CD4-positive, alpha-beta T cell treated with Interleukin-4 for 1 hour (primary cell): ENCODE measurements at places on chromosomes 3 and 15.

- no peak for DNase-seq
Observed at GRCh38 chr3:52134761-52135160, 19.5 kb downstream of the POC1A start.

DNA sequence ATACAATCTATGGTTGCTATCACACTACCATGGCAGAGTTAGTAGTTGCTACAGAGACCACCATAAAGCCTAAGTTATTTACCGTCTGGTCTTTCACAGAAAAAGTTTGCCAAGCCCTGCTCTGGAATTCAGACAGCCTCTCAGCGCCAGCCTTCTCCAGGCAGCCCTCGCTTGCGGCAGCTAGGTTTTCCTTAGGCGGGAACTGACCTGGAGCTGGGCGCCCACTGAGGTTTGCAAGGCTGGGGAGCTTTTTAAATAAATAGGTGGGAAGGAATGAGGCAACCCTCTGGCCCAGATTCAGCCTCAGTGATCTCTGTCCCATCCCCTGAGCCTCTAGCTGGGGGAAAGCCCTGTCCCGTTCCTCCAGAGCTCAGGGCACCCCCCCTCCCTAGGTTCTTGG is 1.2 kb downstream of the CTSH start:
- no peak for DNase-seq

- no peak for DNase-seq
Observed at GRCh38 chr15:73696641-73697001, 12.4 kb downstream of the CD276 start.

- no peak for DNase-seq
Observed at GRCh38 chr3:107013641-107014040, 363.6 kb upstream of the CCDC54 start.

- no peak for DNase-seq
Observed at GRCh38 chr3:187831125-187832051, 86.1 kb upstream of the BCL6 start.

- DNase-seq = no peak
Observed at GRCh38 chr15:80878867-80879250, 99.7 kb downstream of the CEMIP start.

DNA sequence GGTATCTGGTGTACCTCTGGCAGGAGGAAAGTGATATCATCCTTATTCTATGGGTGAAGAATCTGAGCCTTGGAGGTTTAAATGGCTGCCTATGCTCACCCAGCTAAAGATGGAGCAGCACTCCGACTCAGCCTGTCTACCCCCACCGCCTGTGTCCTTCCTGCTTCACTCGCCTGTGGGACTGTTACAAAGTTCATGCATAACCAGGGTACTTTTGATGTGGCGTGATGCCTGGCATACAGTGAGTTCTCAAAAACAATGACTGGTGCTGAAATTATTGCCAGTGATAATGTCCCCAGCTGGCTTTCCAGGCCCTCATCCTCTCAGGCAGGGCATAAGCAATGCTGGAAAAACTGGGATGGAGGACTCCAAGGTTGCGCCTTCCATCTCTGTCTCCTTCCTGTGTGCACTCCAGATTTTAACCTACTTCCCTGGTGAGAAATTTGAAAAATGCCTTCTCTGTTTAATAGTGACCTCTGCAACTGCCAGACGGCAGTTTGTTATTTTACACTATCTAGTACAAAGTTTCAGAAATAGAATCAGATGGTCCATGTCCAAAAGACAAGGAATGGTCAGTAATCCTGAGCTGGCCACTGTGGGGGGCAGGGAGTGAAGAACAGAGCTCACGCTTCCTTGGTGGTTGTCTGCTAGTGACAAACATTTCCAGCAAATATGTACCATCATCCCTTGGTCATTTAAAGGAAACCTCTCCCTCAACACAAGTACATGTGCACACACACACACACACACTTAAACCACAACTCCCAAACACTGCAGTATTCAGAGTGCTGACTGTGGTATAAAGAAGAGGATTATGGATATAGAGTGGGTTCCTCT is 86.5 kb upstream of the NMNAT3 start:
- DNase-seq = no peak

- peak; percentile 57 for DNase-seq
Observed at GRCh38 chr3:52237657-52238172, 1.2 kb downstream of the TWF2 start.

GRCh38 chr15:41024885-41025284 is 71.6 kb downstream of the CHAC1 start:
- no peak for DNase-seq

- no peak for DNase-seq
Observed at GRCh38 chr3:30331519-30331918, 274.9 kb upstream of the TGFBR2 start.

- DNase-seq = no peak
Observed at GRCh38 chr15:41001524-41002214, 48.4 kb downstream of the CHAC1 start.

DNA sequence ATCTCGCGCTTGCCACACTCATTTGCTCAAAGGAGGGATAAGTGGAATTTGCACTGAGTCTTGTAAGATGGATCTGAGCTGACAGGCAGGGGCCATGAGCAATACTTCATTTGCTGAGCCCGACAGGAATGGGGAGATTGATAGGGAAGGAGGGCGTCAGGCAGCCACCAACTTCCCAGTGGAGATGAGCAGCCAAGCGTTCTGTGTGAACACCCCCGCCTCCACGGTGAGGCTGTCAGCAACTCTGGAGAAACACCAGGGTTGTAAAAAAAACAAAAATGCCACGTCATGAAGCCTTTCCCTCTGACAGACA is 36.8 kb downstream of the TLE3 start:
- no peak for DNase-seq

DNA sequence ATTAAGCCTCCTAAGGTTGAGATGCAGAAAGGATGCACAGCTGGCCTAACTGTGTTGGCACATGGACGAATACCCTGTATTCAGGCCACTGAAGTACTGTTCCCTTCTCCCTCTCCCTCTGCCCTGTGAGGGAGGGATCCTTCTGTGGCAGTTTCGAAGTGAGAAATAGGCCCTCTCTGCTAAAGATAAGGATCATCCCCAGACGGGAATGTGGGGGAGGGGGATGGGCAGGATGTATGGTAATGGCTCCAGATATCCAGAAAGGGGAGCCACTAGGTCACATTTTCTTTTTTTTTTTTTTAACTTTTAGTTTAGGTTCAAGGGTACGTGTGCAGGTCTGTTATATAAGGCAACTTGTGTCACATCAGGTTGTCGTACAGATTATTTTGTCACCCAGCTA is 463.1 kb downstream of the TBL1XR1 start:
- no peak for DNase-seq

DNA sequence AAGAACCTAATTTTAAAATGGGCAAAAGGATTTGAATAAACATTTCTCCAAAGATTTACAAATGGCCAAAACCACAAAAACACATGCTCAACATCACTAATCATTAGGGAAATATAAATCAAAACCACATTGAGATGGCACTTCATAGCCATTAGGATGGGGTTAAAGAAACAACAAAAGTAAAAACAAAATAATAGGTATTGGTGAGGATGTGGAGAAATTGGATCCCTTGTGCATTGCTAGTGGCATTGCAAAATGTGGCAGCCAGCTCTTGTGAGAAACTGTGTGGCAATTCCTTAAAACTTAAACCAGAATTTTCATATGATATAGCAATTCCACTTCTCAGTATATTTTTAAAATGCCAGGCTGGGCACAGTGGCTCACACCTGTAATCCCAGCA is 126.5 kb downstream of the STT3B start:
- no peak for DNase-seq

GRCh38 chr3:57758686-57759085 is 2.6 kb downstream of the SLMAP start:
- no peak for DNase-seq

GRCh38 chr3:64607032-64607551 is 80.7 kb downstream of the ADAMTS9 start:
- DNase-seq = no peak

DNA sequence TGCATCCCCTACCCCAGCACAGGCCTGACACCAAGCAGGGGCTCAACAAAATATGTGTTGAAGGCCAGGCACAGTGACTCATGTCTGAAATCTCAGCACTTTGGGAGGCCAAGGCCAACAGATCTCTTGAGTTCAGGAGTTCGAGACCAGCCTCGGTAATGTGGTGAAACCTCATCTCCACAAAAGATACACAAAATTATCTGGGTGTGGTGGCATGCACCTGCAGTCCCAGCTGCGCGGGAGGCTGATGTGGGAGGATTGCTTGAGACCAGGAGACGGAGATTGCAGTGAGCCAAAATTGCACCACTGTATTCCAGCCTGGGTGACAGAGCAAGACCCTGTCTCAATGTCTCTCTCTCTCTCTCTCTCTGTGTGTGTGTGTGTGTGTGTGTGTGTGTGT is 30.7 kb upstream of the CYP11A1 start:
- no peak for DNase-seq

- DNase-seq = no peak
Observed at GRCh38 chr3:50202353-50203112, 2.5 kb upstream of the SLC38A3 start.

DNA sequence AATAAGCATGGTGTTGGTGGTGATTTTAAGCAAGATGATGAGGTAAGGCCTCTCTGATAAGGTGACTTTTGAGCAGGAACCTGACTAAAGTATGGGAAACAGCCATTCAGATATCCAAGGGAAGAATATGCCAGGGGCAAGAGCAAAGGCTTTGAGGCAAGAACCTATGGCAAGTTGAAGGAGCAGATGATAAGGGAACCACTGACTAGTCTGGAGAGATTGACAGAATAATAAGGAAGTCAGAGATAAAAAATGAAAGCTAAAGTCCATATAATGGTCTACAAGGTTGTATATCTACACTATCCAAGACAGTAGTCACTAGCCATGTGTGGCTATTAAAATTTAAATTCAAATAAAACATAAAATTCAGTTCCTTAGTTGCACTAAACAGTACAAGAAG is 2.5 kb upstream of the C3orf38 start:
- no peak for DNase-seq

DNA sequence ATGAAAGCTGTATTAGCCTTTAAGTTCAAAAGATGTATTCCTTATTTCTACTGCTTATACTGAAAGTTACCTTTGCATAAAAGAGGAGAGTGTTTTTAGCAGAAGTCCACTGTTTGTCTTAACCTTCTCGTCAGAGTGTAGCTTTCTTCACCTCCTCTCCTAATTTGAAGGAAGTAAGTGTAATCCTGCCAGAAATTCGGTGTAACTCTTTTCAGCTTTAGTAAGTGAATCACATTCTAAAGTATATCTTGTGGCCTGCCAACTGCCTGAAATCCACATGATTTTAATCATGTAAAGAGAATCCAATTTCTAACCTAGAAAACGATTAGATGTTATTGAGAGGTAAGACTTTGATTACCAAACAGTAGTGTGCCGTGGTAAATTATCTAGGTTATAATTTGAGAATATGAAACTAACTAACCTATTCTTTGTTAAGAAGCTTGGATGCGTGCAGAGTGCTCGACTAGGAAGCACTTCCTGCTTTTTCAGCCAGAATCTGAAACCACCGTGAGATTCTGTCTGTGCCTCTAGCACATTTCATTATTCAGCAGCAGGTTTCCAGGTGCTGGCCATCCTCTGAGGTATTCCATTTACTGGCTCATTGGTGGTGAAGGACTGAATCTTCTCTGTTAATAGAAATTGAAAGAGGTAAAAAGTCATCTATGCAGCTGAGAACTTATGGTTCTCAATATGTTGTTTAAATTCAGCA is 7.5 kb downstream of the GYG1 start:
- peak; percentile 22 for DNase-seq

DNA sequence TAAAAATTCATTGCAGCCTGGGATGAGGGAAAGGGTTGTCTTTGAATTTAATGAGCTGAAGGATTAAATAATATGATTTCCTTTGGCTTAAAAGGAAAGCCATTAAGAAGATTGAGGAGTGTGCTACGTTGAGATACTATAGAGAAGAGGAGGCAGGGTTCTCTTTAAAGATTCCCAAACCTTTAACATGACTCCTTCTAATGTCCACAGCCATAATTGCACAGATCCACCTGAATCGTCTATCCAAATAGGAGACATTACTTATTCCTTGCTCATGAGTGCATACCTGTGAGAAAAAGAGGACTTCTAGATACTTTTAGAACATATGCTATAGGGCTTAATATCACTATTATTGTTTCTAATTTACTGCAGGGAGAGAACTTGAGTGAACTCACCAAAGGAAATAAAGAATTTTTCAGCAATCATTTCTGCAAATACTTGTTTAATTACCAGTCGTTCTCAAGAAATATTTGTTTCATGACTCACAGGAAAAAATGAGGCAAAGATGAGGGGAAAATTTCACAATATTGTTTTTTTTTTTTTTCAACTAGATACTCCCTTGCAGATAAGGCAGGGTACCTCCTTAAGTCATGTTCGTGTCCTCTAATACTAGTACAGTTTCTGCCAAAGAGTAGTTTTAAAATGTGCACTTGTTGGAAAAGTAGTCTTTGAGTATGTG is 8.9 kb upstream of the SUCNR1 start:
- no peak for DNase-seq

DNA sequence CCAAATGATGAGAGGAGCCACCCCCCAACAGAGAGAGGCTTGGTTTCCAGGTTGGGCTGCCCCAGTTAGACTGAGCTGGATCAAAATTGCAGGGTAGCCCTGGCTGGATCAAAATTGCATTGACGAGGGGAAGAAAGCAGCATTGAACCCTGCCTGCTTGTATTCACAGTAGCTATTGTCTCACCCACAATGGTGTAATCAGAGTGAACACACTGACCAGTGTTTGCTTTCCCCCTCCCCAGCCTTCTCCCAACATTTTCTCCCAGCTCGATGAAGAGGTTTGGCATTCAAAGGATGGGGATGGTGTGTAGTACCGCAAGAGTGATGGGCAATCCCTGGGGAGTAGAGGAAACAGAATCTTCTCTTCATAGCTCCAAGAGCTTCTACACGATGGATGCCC is 223.8 kb downstream of the ADAMTS9 start:
- DNase-seq = no peak

DNA sequence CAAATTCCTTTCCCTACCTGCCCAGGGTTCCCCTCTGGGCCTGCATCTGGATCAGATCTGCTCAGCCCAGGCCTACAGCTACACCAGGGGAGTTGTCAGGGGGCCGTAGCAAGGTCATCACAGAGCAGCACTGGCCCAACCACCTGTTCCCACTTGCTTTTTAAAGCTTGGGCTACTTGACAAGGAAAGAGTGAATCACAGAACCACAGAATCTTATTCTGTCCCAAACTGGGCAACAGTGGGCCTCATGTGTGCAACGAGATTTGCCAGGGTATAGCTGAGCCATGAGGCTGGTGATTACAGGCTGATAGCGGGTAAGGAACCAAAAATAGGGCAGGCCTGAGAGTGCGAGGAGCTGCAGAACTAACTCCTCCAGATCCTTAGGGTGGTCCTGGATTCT is 66.7 kb downstream of the MYLK start:
- no peak for DNase-seq

GRCh38 chr3:56985878-56986277 is 74.6 kb upstream of the SPATA12 start:
- DNase-seq = no peak

DNA sequence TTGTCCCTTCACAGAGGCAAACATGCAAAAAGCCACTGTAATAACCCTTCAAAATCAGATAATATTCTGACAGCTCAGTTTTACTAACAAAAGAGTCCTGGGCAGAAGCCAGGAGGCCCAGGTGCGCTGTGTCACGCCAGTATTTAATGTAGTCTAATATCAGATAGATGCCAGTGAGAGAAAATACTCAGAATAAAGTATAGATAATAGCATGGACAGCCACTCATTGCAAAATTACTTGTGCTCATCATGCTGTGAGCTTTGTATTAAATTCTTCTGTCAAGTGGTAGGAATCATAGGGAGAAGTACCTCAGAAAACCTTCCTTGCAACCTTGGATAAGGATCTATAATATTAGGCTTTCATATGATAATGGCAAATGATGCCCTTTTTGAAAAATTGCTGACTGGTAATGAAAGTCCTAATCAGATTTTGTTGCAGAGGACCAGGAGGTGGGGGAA is 1154.3 kb downstream of the ROBO1 start:
- DNase-seq = no peak

GRCh38 chr3:52483577-52484381 is 11.4 kb upstream of the STAB1 start:
- DNase-seq = no peak
